ENCODE measurements at places on chromosomes 11 and 22. TPM values are rescaled to one million over a fixed set of nuclear protein-coding genes. Genes with fewer than 3 reads are reported as not detected.

DNA sequence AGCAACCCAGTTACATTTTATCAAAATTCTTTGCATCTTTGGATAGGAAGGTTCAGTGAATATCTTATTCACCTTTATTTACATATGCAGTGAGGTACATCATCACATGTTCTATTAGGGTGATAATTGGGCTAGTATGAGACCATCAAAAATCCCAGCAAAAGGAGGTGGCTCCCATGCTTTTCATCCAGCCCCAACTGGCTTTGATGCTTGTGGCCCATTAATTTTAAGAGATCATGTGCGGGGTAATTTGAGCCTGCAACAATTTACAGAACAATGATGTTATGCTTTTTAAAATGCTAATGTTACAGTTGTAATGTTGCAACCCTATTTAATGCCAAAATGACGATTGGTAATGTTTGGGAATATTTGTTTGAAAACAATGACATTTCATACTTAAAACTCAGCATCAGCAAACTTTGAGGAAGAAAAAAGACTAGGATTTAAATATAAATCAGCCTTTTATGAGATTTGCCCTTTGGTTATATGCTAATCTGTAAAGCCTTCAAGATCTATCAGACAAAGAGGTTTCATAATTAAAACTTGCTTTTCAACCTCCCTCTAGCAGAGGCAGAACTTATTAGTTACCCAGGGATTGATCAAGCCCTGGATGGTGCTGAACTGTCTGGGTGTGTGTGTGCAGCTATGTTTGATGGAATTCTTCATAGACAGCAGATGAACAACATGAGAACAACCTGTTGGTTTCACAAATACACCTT lies 183.5 kb upstream of the SORL1-AS1 start:
- DNase-seq: no peak

GRCh38 chr11:27934830-27935145 lies 173.2 kb downstream of the KIF18A start:
- DNase-seq: peak; percentile 62

DNA sequence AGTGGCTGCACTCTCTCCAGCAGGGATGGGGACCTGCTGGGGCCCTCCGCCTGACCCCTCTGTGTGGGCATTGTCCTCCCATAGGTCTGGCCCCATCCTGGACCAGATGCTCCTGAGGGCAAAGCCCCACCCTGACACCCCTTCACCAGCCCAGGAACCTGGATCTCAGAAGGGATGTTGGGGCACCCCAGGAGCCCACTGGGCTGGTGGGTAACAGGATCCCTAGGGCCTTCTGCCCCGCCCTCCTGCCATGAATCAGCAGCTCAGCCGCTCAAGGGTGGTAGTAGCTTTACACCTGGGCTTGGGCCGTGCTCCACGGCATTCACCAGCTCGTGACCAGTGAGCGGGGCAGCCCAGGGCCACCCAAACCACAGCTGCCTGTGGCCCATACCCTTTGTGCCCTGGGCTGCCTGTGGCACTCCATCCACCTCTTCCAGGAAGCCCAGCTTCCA lies 1.0 kb upstream of the MAPK12 start:
- no peak for DNase-seq

DNA sequence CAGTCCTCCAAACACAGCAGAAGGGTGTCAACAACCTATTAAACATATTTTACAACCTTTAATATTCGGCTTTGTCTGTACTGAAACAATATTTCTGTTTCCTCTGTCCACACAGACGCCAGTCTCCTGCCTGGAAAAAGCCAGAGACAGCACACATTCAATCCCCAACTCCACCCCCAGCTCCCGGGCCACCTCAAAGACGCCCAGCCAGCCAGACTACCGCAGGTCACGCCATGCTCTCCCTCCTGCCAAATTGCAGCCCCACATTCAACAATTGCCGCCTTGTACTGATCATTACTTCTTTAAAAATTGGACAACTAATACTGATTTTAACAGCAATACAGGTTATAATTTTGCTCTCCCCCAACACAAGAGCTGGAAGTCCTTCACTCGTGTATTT lies 1.2 kb downstream of the SERGEF start:
- DNase-seq: no peak

- DNase-seq: no peak
Measured at GRCh38 chr11:134476435-134477021, 64.5 kb upstream of the B3GAT1 start.

DNA sequence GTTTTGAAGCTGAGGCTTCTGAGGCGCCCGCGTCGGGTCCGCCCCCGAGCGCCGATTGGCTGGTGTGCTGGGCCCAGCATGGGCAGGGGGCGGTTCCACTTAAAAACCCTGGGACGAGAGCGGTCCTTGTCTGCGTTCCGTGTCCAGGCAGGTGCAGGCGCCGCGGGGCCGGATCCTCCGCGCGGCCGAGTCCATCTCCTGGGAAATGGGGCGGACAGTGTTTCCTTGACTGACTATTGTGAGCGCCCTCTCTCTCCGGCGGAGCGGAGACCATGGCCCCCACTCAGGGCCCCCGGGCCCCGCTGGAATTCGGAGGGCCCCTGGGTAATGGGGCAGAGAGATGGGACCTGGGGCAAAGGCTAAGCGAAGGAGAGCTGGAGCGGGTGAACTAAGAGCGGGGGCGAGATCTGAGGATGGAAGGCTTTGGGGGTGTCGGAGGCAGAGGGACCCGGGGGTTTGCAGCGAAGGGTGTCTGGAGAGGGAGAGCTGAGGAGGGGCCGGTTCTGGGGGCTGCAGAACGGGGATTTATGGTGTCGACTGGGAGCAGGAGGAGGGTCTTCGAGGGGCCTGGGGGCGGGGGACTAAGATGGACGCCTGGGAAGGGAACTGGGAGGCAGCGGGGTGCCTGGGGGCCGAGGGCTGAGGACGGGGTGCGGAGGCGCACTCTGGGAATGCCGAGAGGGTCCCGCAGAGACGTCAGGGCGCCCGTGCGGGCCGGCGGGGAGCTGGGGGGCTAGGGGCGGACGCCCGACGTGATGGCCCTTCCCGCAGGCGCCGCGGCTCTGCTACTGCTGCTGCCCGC lies at the start of gene TM7SF2:
Gene TM7SF2, plus strand, starts transcription at position 129 of the 802 bp plus-strand sequence. Its CDS starts 144 bp downstream, at position 273.
- peak; percentile 92 for DNase-seq

- DNase-seq: peak; percentile 37
Measured at GRCh38 chr11:86737737-86738136, 62.6 kb upstream of the PRSS23 start.

DNA sequence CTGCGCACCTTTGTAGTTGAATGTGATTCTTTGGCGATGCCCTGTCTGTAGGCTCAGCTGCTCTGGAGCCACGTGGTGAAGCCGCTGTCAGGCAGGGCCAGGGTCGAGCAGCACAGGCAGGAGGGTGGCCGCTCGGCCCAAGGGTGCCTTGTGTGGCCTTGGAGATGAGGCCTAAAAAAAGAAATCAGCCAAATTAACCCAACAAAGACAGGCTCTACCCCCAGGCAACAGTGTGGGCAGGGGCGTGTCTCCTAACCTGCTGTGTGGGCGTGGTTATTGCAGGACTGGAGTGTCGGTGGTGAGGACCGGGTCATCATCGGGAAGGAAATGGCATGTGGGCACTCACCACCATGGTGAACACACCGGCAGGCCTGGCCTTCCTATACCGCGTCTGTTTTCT lies 34.3 kb downstream of the CTTN start:
- DNase-seq: no peak

DNA sequence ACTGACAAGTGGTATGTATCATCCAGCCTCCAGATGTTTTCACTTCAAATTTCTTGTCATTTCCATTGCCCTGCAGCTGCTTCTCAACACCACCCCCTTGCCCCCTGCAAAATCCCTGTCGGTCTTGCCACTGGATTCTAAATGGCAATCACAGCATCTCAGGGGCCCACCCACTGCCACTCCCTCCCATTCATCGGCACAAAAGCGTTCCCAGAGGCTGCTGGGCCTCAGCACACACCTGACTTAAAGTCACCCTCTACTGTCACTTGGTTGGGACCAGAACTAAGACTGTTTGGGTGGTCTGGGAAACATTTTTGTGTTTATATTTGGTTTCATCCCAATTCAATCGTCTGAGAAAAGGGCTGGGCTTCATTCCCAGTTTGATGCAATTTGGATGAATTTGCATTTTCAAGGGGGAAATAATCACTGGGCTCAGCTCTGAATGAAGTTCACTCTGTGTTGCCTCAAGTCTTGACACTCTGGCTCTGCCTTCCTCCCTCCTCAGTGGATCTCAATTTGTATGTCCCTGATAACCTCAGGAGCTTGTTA lies 27.1 kb downstream of the SYT13 start:
- DNase-seq: no peak

DNA sequence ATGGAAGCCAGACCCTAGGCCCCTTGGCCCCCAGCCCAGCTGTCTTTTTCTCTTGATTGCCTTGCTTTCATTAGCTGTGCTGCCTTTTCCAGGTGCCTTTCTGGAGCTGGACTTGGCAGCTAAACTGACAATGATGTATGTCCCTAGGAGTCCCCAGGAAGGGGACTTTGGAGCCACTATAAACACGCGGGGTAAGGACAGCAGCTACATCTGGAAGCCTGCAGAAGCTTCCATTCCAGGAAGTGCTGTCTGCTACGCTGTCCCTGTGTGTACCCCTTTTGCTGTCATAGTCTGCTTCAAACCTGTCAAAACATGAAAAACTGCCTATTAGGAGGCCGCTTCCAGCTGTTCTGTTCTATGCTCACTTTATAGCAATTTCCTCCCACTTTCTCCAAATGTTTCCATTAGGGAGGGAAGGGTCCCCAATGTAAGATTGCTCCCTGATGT lies 153.3 kb upstream of the RAG2 start:
- peak; percentile 63 for DNase-seq

- no peak for DNase-seq
Measured at GRCh38 chr22:22931557-22932270, 44.1 kb downstream of the IGLL5 start.

DNA sequence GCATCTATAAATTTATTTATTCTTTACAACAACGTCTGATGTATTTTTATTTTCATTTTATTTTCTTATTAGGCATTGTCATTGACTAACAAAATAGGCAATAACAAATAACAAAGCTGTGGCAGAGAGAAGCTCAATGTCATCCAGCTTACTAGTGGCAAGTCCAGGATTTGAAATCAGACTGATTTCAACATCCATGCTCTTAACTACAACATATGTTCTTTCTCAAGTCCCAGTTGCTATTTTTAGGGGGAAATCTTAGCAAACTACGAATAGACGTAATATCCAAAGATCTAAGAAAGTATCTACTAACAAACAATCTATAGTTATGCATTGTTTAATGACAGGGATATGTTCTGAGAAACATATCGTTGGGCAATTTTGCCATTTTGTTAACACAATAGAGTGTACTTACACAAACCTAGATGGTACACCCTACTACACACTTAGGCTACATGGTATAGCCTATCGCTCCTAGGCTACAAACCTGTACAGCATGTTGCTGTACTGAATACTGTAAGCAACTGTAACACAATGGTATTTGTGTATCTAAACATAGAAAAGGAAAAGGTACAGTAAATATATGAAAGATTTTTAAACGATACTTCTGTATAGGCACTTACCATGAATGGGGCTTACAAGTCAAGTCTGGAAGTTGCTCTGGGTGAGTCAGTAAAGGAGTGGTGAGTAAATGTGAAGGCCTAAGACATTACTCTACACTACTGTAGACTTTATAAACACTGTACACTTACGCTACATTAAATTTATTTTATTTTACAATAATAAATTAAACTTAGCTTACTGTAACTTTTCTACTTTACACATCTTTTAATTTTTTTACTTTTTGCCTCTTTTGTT lies 151.3 kb downstream of the DLG2 start:
- no peak for DNase-seq

GRCh38 chr22:25197340-25197739 lies 2.3 kb upstream of the CRYBB3 start:
- no peak for DNase-seq

DNA sequence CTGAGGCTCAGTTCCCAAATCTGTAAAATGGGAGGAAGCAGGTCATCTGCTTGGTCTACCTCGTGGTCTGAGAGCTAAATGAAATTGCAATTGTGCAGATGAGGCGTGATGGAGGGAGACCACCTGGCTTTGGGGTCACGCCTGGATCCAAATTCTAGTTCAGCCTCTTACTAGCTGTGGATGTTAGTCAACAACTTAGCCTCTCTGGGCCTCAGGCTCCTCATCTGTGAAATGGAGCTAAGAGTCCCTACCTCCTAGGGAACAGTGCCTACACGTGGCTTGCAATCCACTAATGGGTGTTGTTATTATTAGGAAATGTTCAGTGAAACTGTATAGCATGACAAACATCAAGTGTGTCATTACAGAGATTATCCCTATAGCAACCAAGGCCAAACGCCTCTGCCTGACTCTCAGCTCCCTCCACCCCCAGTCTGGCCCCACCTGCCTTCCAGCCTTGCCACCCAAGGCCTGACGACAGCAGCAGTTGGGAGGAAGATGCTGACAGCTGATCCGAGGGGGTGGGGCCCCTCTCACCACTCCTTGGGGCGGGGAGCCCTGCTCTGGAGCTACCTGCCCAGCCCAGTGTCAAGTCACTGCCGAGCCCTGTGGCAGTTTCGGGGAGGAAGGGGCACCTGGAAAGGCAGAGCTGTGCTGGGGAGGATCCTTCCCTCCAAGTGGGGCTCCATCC lies 1.7 kb upstream of the RHOD start:
- no peak for DNase-seq

DNA sequence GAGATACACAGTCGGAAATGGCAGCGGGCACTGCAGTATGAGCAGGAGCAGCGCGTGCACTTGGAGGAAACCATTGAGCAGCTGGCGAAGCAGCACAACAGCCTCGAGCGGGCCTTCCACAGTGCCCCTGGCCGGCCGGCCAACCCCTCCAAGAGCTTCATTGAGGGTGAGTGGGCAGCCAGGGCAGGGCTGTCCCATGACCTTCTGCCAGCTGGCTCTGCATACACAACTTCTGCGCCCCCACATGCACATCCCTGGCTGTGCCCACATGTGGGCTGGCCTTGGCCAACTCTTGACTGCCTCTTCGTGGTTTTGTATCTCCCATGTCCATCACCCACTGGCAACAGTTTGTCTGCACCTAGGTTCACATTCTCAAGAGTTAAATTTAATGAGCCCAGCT lies 81.1 kb downstream of the MORC2 start:
- DNase-seq: no peak

DNA sequence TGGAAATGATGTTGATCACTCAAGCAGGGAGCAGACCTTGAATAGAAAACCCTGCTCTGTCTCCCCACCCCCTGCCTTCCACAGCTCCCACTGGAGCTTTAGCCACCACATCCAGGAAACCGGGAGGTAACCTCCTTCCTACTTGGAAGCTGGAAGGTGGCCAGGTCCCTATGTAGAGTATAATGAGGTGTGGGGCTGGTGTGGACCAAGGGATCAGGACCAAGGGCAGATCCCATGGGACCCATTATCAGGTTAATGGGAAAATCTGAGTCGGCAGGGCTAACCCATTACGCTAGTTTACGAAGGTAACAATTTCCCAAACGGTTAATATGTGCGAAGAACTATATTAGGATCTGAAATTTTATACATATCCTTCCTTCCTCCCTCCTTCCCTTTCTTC lies 321.9 kb downstream of the MIAT start:
- no peak for DNase-seq

PLEKHA7 gene
- 2.9 TPM for polyA plus RNA-seq

CRYBB1 gene
- polyA plus RNA-seq: 1.2 TPM

XRRA1 gene
- polyA plus RNA-seq: 7.0 TPM

PPARA gene
- polyA plus RNA-seq: 23.1 TPM

PTPN5 gene
- polyA plus RNA-seq: 0.23 TPM

MYBPC3 gene
- polyA plus RNA-seq: 0.67 TPM

OLFML1 gene
- polyA plus RNA-seq: 79.7 TPM
